ENCODE measurements at places on chromosomes 16 and 17.
A peak's percentile ranks its signal among the peaks of the same experiment; 100 is the strongest.

GRCh38 chr17:7468290-7468689, 11.1 kb downstream of the ZBTB4 start:
- DNase-seq, result no peak

DNA sequence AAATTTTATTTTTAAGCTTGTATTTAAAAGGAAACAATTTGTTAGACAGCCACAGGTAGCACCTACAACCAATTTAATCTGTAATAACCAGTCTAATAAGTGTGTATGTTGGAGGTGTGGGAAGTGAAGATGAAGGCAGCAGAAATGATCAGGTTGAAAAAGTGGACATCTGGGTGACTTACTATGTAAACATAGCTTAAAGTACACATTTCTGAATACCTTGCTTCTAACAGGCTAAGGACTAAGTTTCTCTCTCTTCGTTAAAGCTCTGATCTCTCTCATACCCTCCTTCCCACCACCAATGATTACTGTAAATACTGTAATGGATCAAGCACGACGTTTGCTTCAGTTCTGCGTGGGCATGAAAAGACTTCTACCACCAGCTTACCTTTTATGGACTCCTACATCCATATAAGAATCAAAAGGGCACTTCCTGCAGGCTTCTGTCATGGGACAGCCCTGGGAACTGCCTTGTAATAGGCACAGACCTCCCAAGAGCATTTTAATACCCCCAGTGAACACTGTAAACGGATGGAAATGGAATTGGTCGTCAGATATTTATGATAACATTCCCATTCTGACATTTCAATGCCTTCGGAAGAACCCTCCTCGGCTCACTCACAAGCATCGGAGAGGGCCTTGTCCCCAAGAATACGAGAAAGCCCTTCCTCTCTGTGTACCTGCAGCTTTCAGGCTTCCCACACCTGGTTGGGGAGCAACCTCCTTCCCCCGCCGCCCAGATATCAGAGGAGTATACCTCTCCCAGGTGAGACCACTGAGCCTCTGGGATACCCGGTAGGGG, 700 bp downstream of the CCDC43 start:
- DNase-seq, result peak; percentile 10

GRCh38 chr16:64983231-64983630, 138.6 kb downstream of the CDH11 start:
- DNase-seq, result no peak

DNA sequence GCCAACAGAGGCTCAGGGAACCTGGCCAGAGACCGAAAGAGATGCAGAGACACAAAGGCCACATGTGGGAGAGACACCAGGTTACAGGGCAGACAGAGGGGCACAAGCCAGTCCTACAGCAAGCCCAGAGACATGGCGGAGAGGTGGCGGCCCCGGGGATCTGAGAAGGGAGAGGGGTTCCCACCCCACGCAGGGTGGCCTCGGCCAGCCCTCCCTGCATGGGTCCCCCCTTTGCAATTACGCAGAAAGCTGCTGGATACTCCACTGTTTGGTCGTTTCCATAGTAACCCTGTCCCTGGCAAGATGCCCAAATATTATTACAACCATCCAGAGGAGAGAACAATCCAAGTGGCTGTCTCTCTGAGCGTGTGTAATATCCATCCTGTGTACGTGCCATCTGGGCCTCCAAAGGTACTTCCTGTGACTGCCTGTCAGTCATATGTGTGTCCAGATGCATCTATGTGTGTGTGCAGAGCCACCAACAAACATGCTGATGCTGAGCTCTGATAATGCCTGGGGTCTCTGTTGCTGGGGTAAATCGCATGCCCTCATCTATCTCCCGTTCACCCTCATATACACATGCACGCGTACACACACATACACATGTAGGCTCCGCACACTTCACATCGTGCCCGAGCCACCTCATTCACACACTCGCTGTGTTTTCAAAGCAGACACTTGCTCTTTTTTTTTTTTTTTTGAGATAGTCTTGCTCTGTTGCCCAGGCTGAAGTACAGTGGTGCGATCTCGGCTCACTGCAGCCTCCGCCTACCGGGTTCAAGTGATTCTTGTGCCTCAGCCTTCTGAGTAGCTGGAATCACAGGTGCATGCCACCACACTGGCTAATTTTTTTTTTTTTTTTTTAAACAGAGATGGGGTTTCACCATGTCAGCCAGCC, 5.5 kb downstream of the PCGF2 start:
- peak; percentile 69 for DNase-seq

DNA sequence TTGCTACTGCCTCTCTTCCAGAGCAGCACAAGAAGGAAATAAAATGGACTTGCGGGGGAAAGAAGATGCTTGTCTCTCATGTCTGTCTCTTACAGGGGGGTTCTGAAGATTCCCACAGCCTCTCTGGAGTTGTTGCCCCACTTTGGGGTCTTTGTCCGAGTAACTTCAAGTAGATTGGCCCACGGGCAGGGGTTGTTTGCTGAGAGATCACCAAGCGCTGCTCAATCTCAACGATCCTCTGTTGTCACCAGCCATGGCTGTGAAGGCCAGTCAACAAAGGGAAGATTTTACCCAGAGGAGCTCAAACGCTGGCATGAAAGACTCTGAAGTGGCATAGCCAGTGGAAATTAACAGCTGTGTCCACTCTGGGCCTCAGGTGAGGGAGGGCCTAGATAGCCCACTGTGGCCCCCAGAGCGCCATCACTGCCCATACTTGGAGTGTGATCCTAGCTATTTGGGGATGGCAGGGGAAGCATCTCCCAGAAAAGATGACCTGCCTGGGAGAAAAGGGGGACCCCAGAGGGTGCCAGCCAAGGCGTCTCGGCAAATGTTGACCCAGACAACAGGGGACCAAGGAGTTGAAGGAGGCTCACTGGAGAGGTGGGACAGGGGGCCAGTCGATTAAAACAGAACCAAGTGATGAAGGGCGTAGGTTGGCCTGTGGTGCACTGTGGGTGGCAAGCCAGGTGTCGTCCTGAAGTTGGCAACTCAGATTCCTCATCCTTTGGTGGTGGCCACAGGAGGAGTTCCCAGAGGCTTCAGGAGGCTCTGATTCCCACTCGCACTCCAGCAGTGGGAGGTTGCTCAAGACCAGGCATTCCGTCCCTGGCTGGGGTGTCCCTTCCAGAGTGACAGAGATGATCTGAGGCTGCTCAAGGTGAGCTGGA, 28.0 kb downstream of the SLC13A5 start:
- no peak for DNase-seq

DNA sequence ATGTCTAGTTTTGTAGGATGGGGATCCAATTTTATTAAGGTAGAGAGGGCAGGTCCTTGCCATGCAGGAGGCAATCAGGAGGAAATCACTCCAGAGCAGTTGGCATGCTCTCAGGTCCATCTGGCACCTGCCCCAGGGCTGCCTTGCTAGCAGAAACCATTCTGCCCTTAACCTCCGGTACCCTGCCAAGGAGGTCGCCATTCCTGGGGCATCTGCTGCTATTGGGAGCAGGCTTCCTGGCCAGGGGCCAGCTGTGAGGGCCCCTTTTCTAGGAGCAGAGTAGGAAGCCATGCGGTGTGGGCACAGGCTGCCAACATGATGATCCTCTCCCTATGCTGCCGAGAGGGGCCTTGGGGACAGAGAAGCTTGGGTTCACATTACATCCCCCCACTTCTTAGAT, 47.6 kb upstream of the MGAT5B start:
- DNase-seq, result no peak

DNA sequence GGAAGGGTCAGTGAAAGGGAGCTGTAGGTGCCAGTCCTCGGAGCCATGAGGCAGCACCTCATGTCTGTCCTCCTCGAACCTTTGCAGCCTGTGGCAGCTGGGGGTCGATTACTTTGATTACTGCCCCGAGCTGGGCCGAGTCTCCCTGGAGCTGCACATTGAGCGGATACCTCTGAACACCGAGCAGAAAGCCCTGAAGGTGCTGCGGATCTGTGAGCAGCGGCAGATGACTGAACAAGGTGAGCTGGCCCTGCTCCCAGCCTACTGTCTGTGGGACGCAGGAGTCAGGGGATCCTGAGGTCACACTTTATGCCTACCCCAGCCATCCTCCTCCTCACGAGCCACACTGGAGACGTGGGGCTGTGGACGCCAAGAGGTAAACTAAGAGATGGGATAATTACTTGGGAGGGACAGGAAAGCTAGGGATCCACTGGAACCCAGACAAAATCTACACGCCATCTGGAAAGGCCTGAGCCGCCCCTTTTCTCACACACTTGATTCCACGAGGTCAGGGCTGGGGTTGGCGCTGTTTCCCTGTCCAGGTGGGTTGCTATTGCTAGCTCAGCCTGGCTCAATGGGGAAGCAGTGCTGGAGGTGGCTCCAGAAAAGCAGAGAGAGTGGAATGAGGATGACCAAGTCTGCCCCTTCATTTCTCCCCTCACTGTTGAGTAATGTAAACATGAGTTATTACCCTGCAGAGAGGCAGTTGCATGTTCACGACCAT, 26.4 kb downstream of the NUP85 start:
- DNase-seq, result no peak

DNA sequence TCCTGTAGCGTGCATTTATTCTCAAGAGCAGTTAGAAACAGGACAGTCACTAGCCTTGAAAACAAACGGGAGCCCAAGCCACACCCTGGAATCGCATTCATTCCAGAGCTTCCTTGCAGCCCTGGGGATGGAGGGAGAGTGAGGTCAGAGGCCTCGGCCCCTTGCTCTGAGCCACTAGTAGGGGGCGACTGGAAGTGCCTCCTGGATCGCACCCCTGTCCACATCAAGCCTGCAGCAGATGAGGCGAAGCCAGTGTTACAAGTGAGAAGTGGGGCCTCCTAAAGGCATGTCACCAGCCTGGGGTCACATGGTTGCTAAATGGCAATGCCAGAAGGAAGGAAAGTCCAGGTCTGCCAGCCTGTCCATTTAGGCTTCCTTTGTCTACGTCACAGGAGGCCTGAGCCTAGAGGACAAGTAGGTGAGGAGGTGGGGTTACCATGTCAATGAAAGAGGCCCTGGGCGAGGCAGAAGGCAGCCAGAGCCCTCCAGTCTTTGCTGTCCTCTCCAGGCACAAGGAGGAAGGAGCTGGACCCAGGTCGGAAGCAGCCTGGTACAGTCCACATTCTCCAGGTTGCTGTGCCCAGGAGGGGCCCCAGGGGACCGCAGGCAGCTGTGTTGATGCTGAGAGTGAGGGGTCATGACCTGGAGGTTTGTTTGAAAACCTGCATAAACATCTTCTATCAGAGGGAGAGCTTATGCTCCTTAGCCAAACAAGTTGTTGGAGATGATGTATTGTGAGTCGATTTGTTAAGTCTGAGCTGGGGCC, 3.0 kb upstream of the RCVRN start:
- no peak for DNase-seq

DNA sequence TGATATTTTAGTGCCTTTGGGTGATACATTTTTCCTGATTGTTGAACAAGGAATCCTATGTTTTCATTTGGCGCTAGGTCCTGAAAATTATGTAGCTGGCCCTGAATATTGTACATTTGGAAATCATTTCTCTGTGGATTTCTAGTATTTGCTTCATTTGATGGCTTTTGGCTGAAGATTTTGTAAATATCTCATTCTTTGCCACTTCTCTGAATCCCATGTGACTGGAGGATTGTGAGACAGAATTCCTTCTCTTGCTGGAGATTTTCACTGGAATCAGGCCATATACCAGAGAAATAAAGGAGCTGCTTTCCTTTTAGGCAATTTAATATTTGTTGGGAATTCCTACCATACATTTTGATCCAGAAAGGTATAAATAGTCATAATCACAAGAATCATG, 8.6 kb downstream of the KRT28 start:
- no peak for DNase-seq

DNA sequence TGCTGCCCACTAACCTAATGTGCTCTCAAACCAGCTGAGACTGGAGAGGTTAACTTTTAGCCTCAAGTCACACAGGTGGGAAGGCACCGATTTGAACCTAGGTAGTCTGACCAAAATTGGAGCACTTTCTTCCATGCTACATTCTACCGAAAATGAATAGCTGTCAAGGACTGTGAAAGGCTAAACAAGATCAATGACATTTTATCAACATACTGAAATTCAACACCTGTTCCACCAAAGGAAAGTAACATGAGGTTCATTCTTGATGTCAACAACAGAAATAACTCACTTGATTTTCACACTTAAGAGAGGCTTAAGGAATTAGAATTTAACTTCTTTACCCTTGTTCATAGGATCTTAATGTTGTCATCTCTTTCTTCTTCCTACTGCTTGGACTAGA, 284.4 kb upstream of the MON1B start:
- DNase-seq, result no peak

DNA sequence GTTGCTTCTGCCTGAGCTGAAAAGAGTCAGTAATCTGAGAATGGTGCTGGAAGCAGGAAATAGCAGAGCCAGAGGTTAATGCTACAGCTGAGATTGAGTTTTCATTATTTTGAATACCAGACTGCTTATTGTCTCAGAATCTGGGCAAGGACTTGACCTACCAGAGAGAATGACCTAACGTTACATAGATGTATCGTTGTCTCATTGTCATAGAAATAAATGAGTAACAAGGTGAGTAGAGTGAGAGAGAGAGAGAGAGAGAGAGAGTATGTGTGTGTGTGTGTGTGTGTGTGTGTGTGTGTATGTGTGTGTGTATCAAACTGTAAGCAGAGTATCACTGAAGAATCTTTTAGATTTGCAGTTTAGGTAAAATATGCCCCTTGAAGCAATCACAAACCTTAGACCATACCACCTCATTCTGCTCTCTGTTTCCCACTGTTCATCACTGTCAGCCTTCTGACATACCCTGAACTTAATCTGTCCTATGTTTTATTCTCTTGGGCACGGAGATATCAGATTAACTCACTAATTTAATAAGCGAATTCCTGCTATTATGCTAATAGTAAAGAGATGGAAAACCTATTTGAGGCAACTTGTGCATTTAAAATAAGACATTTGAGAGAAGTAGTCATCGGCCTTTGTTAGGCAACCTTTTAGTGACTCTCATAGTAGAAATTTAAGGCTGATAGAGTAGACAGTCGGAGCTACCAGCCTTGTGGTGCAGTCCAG, 87.8 kb downstream of the CYB561 start:
- no peak for DNase-seq

GRCh38 chr16:61969077-61969382, 67.2 kb downstream of the CDH8 start:
- no peak for DNase-seq

DNA sequence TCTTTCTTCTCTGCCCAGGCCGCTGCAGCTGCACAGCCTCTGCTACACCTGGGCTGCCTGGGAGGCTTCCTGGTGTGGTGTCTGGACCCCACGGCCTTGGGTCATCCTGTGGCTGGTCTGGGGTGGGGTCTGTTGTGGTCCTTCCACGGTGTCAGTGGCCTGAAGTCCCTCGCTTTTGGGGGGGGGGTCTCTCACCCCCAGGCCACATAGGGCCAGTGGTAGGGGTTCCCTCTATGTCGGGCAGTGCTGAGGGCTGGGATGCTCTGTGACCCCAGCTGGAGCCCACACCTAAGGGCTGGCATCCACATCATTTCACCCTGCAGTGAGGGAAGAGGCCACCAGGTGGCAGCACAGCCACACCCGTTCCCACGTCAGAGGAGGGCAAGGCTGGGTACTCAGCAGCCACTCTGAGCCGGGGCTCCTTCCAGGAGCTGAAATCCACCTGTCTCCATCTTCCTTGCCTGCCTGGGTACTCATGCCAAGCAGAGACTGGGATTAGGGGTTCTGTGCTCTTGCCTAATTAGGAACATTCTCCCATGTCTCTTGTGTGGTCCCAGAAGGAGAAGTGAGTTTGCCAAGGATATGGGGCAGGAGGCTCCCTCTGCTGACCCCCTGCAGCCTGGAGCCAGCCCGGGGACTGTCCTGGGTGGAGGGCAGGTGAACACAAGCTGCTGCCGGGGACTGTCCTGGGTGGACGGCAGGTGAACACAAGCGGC, 13.0 kb downstream of the ENGASE start:
- DNase-seq, result peak; percentile 59

- DNase-seq, result no peak
Observed at GRCh38 chr16:27701381-27701780, 151.4 kb downstream of the KATNIP start.
